Aorta (tissue), 5 donors: ENCODE measurements at places on chromosomes 12 and 14. TPM values are rescaled to one million over a fixed set of nuclear protein-coding genes. Genes with fewer than 3 reads are reported as not detected.
A peak's percentile ranks its signal among the peaks of the same experiment; 100 is the strongest.

GRCh38 chr12:119593578-119594398 is at the start of gene TMEM233:
Gene TMEM233, plus strand, starts transcription at chr12:119593774. Its CDS starts 75 bp downstream, at chr12:119593849.
- peak; percentile 79 for DNase-seq

SIX4 gene
- total RNA-seq = 3.0 TPM

CHGA gene
- not detected for total RNA-seq

TEX52 gene
- total RNA-seq = not detected

MUCL1 gene
- total RNA-seq = not detected

SMOC1 gene
- total RNA-seq = 5.6 TPM

KRT6C gene
- not detected for total RNA-seq
